ENCODE measurements at places on chromosomes 12 and 14.
A peak's percentile ranks its signal among the peaks of the same experiment; 100 is the strongest.

DNA sequence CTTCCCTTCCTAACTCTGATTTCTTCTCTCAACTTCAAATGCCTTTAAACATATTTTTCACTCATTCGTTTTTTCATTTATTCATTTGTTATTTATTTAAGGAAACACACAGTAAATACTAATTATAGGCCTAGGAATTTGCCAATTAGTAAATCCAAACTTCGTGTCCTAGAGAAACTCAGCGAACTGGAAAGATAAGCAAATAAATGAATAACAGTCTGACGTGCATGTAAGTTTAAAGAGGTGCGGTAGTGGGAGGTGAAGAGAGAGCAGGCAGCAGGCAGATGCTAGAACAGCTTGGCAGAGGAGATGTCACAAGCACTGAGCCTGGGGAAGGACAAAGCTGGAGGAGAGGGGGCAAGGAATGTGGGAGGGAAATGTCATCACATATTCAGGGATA lies 228.2 kb downstream of the DPY19L2 start:
- DNase-seq, result no peak

- no peak for DNase-seq
Observed at GRCh38 chr14:52911904-52912303, 38.9 kb downstream of the FERMT2 start.

DNA sequence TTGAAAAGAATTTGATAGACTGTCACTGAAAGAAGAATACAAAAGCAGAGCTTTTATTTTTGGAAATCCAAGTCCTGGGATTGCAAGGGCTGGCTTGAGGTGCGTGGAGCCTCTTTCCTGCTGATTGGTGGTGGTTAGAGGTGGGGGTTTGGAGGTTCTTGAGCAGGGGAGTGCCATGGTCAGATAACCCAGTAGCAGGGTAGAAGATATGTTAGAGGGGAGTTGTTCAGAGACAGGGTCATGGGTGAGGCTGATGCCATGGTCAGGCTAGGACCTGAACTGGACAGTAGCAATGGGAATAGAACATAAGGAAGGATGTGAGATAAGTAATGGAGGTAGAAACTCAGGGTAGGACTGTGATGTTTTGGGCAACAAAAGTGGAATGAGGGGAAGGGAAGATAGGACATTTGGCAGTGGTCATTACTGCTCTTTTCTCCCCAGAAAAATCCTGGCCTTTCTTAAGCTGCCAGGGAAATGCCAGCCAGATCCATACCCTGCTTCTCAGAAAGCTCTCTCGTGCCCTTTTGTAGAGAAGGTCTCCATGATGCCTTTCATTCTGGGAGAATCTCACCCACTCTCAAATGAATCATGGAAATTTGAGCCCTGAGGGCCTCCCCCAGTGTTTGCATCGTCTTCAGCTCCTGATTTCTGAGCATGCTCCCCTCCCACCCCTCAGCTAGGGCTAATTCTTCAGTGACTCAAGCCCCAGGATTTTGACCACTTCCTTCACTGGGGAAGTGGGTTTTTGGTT lies 9.5 kb downstream of the EMP1 start:
- no peak for DNase-seq

- no peak for DNase-seq
Observed at GRCh38 chr14:105702275-105702817, 176.0 kb downstream of the TMEM121 start.

DNA sequence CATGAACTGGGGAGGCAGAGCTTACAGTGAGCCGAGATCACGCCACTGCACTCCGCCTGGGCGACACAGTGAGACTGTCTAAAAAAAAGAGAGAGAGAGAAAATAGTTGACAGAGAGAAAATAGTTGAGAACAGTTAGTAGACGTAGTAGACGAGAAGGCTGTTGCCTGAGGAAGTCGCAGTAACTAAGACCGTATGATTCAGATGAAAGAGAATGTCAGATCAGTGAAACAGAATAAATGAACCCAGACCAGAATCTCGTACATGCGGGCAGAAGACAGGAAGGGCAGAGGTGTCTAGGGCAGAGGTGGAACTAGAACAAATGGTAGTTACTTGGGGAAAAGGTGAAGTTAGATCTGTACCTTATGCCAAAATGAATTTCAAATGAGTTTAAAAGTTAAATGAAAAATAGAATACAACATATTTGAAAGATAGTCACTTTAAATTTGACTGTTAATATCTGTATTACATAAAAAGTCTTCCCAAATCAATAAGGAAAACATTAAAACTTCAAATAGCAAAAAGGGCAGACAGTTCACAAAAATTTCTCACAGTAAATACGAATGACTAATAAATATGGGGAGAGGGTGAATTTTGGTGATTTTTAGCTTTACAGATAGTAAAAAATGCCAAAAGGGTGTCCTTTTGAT lies 17.7 kb downstream of the MDM2 start:
- DNase-seq, result no peak

- DNase-seq, result peak; percentile 4
Observed at GRCh38 chr14:92259613-92260357, 63.2 kb upstream of the SLC24A4 start.

DNA sequence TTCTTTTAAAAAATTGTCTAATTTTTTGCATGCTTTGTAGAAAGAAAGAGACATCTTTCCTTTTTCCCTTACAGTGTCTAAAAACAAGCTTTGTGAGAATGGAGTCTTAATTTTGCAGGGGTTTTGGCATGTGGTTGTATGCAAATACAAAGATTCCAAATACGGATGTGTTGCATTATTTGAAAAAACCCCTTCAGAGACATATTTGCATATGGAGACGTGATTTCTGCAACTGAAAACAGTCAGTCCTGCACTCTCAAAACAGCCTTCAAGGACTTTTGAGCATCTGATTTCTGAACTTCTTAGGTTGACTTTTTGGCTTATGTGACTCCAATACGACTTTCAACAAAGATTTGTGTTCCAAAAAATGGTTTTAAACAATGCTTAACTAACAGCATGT lies 7.8 kb downstream of the IRAK3 start:
- peak; percentile 76 for DNase-seq

DNA sequence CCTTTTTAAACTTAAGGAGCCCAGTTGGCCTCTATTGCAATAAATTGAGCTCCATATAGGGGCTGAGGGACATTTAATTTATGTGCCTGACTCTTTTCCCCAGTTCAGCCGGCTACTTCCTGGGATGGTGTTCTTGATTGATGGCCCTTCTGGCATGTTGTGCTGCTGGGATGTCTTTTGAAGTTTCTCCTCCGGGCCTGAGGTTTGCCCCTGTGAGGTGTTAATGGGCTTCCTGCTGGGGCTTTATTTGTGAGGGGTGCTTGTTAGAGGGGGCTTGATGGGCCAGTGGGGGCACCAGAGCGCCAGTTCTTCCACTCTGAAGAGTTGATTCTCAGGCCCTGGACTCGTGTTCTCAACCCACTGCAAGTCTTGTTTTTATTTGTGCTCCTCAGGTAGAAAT lies 69.6 kb downstream of the CHST11 start:
- DNase-seq, result no peak

GRCh38 chr12:104599272-104600035 lies 142.7 kb downstream of the CHST11 start:
- DNase-seq, result no peak

All from NAMALWA (cell line).